ENCODE measurements at places on chromosomes 6 and 20.

GRCh38 chr20:58523072-58523970 lies 8.1 kb upstream of the APCDD1L start:
- DNase-seq = no peak

GRCh38 chr6:1382883-1383728 lies 6.3 kb upstream of the FOXF2 start:
- no peak for DNase-seq

- no peak for DNase-seq
These were observed 4.9 kb downstream of the COL9A3 start for GRCh38 chr20:62821726-62822210.

DNA sequence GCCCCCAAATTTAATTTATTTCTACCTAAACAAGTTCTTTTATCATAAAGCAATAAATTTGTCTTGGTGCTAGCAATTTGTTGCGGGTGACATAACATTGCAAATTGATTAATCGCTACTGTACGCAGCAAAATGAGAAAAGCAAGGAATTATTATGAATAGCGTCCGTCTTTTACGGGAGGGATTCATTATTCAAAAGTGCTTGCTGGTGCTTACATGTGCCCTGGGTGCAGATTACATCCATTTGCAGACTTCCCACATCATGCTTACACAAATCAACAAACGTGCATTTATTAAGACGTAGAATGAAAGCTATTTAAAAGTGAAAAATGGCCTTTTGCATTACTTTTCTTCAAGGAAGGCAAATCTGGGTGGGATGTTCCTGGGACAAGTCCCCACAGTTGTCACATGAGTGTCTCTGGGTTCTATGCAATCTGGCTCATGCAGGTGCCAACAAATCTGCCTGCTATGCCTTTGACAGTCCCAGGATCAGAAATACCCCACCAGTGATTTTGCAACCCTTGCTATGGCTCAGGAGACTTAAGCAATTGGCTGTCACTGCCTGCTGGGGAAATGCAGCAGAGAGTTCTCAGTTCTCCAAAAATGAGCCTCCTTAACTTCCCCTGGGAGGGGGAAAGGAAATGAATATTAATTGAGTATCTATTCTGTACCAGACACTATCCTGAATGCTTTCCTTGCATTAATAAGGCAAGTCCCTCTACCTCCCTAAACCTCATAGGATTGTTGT lies 30.1 kb upstream of the MAFB start:
- no peak for DNase-seq

DNA sequence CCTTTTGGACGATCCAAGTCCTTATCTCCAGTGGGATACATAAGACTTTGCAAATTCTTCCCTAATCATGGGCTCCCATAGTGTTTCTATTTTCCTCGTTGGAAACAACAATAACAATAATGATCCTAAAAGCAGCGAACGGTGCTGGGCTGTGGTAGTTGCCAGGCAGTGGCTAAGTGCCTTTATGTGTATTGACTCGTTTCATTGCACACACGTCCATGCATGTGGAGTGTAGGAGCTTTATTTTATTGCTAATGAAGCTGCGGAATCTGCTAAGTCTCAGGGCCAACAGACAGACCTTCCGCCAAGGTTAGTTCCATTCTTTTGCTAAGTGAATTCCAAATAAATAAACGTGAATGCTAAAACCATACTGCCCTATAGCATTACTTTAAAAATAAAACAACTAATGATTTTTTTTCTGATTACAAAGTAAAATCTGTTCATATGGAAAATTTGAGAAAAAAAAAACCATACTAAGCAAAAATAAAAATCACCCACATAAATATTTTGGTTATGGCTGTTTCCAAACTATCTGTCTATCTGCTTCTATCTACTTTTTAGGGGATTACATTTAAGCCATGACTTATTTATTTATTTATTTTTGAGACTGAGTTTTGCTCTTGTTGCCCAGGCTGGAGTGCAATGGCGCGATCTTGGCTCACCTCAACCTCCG lies 297.9 kb downstream of the BMP7 start:
- no peak for DNase-seq

DNA sequence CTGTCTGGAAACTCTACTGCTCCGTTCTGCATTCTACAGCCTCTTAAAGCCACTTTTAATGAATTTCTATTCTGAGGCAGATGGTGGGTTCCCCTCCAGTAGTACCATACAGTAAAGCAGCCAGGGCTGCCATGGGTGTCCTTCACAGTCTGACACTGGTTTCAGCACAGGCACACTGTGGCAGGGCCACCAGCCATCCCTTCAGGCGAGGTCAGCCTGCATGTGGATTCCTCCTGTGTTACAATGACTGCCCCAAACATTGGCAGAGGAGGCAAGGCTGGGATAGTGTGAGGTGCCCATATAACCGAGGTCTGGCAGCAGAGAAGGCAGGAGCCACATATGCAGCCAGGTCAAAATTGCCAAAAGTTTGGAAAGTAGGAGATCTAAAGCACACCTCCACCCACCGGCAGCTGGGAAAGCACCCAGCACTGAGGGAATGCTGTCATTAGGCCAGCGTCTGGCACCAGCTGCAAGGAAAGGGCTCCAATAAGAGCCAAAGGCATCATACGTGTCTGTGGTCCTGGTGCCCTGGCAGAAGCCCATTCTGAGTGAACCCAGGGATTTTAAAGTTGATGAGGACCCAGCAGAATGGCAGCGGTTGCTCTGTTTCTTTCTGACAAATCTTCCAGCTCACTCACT lies 24.0 kb downstream of the STK35 start:
- no peak for DNase-seq

DNA sequence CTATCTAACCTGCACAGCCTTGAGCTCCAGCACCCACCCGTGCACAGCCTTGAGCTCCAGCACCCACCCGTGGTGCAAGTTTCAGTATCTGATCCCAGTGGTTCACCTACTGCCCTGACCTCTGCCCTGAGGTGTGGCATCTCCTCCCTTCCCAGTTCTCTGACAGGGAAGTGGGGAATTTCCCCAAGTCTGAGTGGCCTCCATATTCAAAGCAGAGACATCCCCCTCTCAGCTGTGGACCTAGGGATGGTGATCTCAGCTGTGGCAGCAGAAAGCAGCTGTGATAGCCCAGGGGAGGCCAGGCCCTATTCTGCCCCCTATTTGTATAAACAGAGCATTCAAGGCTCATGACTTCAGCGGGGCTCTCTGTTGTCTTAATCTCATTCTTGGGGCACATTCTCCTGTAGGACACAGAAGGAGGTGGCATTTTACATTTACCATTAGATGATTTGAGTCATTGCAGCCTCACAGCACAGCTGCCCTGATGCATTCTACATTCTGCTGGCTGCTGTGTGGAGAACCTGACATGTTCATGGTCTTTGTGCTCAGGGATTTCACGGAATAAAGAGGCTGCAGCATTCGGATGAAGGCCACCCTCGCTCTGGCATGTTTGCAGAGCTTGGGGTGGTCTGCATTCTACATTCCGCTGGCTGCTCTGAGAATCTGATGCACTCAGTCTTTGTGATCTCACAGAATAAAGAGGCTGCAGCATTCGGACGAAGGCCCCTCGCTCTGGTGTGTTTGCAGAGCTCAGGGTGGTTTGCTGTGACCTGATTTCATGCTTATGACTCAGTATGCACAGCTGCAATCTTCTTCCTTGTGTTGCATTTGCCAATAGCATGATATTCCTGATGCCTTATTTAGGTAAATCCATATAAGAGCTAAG lies 16.9 kb downstream of the GPR31 start:
- DNase-seq = no peak

- no peak for DNase-seq
These were observed 80.5 kb downstream of the DNAAF9 start for GRCh38 chr20:3326779-3327521.

- no peak for DNase-seq
These were observed 10.3 kb upstream of the CTAGE9 start for GRCh38 chr6:131721161-131721560.

Data from activated T-cell treated with anti-CD3 and anti-CD28 coated beads for 48 hours (primary cell).